ENCODE measurements at places on chromosomes 11 and 22. TPM values are rescaled to one million over a fixed set of nuclear protein-coding genes. Genes with fewer than 3 reads are reported as not detected.
A peak's percentile ranks its signal among the peaks of the same experiment; 100 is the strongest.

DNA sequence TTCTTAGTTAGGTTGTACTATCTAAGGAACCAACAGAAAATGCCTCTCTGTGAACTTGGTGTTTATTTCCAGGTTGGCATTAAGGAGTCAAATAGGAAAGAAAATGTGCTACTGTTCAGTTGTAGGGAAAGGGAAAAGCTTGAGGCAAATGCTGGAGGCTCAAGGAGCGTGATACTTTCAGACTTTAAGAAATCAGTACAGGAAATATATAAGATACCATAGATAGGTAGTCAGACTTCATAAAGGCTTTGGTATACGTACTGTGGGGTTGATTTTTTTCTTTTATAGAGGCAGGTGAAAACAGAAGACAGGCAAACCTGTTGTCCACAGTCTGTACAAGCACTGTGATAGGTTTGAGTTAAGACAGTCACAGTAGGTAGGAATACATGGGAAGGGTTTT is 30.8 kb downstream of the EP300 start:
- no peak for DNase-seq

DNA sequence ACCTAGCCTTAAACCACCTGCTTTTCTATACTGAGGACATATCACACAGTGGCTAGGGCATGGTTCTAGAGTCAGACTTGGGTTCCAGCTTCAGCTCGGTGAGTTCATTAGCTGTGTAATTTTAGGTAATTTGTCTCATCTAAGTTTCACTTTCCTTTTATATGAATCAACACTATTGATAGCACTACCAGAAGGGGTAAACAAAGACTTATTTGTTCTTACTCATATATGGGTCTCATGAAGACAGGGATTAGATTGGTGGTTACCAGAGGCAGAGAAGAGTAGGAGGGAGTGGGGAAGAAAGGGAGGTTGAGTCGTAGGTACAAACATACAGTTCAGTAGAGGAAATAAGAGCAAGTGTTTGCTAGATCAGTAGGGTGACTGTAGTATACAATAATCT is 924.7 kb downstream of the OPCML start:
- no peak for DNase-seq

DNA sequence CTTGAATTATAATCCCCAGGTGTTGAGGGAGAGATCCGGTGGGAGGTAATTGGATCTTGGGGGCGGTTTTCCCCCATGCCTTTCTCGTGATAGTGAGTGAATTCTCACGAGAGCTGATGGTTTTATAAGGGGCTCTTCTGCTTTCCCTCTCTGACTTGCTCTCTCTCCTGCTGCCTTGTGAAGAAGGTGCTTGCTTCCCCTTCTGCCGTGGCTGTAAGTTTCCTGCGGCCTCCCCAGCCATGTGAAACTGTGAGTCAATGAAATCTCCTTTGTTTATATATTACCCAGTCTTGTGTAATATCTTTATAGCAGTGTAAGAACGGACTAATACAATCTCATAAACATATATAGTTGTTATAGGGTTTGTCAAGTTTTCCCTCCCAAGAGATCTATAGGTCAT is 32.8 kb downstream of the KCNE3 start:
- no peak for DNase-seq

GRCh38 chr22:49357661-49358440 is 469.8 kb downstream of the BRD1 start:
- DNase-seq: no peak

DNA sequence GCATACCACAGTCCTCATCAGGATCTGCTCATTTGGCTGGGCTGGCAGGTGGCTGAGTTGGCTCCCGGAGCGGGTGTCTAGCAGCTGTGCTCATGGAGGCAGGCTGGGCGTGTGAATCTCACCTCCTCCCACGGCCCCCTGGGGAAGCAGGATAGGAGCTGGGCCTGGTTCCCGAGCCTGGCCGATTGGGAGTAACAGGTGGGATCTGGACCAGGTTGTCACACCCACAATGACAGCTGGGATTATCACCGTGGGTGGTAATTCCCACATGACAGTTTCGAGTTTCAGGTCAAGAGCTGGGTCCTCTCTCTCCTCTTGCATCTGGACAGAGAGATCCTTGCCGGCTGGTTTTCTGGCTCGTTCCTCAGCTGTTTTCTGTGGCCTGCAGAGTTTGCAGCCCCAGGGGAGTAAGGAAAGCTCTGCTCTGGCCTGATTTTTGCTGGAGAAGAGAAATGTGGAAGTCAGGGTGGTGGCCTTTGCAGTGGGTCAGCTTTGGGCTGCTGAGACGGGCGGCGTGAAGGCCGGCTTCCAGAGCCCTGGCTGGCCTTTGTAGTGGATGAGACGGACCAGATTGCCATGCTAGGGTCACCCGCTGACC is 57.0 kb downstream of the BCR start:
- peak; percentile 14 for DNase-seq

GRCh38 chr11:101045415-101045814 is 84.2 kb downstream of the PGR start:
- no peak for DNase-seq

- no peak for DNase-seq
Measured at GRCh38 chr11:57874981-57875380, 113.4 kb downstream of the CTNND1 start.

GRCh38 chr11:3121931-3122774 is 43.0 kb downstream of the OSBPL5 start:
- DNase-seq: no peak

GRCh38 chr22:31286360-31287255 is 5.7 kb downstream of the PIK3IP1 start:
- DNase-seq: no peak

GRCh38 chr11:126348806-126349582 is 6.5 kb upstream of the ST3GAL4 start:
- DNase-seq: no peak

DNA sequence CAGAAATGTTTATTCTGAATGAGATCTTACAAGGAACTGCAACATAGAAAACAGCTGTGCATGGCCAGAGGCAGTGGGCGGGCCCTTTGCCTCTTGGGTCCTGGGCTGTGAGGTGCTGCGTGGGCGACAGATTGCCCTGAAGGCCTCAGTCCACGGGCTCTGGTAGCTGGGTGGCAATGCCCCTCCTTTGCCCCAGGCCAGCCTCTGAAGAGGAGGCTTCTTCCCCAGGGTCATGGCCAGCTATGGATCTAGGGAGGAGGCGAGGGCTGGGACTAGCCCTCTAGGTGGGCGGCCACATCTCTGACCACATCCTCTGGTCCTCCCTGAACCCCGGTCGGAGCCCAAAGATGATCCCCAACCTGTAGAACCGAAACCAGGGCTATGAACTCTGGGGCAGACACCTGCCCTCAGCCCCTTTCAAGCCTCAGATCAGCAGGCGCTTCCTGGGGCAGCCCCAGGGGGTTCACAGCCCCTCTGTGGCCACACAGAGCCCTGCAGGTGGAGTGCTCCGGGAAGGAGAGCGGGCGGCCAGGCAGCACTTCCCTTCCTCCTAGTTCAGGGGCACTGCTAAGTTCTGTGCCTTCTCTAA is 6.6 kb upstream of the CDC42BPG start:
- no peak for DNase-seq

DNA sequence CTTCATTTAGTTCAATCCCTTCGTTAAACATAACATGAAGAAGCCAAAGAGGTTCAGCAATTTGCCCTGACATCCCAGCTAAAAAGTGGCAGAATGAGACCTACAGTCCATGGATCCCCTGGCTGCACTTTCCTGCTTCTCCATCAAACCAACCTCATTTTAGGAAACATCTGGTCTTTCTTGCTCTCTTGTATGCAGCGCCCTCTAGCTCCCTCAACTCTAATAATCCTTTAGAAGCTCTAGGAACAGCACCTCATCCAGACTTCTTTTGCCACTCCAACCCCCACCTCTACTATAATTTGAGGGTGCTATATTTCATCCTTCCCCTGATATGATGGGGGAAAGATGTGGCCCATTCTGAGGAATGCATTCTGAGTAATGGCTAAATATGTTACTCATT is 7.4 kb downstream of the CNTF start:
- peak; percentile 23 for DNase-seq

DNA sequence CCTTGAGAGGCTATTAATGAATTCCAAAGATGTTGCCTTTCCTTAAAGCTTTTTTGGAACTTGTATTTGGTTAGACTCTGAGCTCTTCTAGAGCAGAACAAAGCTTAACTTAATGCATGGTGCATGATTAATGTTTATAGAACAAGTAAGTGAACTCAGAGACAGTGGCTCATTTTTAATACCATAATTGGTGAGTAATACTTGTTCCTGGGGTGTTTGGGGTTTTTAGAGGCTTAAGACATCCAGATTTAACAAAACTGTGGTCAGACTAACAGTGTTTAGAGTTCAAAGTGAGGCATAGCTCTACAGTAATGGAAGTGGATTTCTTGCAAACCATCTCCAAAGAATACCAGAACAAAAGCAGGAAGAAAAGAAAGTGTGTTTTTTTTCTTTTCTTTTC is 73.7 kb upstream of the CTSC start:
- DNase-seq: peak; percentile 46

DNA sequence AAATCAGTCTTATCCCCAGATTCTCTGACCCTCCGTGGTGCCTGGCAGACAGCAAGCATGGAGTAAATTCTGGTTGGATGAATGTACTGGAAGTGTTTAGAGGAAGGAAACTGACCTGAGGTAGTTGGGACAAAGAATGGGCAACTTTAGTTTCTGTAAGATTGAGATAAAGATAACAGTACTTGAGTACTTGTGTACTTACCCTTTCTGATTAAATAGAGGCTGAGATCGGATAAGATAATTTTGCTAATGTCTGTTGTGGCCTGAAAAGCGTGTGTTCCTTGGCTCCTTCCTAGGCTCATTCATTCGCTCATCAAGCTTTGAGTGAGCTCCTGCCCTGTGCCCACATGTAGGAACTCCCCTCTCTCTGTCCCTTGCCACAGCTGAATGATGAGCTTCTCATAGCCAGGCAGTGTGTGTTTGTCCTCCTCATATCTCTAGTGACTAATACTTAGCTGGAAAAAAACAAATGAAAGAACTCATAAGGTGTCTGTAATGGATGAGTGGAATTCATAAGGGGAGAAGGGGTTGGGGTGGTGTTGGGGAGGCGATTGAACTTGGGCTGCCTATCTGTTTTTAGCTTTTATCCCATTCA is 118.1 kb downstream of the DBX1 start:
- DNase-seq: no peak

- no peak for DNase-seq
Measured at GRCh38 chr11:78532991-78533390, 41.7 kb downstream of the NARS2 start.

DNA sequence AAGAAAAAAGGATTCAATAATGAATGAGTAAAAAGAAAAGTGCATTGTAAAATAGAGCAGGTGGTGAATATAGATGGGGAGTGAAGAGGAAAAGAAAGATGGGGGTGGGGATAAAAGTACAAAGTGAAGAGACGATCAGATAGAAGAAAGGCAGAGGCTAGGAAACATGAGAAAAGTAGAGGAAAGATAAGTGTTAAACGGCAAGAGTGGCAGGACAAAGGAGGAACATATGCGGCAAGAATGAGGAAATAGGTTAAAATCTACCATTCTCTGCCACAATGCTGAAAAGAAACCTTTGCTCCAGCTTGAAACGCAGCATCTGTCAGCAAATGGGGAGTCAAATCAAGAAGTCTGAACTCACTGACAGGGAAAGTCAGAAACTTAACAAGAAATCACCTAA is 6.8 kb downstream of the FUT4 start:
- DNase-seq: no peak

GRCh38 chr11:21909145-21909544 is 283.7 kb upstream of the ANO5 start:
- no peak for DNase-seq

DNA sequence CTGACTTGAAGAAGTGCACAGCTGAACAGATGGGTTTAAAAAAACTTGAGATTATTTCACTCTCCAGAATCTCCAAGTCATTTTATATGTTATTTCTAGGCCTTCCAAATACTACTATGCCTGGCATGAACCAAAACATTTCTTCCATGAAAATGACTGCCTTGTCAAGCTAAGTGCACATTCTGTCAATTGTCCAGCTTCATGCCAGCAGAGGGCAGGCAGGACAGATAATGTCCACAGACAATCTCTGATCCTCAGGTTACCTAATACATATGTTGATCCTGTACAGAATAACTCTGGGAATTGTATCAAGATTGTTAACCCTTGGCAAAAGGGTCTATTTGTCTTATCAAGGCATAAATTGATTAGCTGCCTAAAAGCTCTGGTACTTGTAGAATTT is 229.5 kb downstream of the AASDHPPT start:
- peak; percentile 2 for DNase-seq

DNA sequence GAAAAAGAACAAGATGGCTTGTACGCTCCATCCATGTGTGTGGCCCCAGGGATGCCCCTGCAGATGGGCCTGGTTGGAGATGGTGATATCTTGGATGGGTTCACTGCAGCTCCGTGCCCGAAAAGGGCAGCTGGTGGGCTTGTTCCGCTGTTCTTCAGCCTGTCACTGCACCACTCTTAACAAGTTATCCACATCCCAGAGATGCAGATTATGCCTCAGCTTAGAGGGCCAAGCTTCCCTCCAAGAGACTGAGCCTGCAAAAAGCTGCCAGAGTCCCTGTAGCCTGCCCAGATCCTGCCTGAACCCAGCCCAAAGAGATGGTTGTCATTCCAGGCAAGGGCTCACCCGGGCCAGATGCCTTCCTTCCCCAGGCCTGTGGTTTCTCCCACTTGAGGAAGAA is 308.0 kb downstream of the OPCML start:
- DNase-seq: no peak

GRCh38 chr11:7485186-7486097 is at the start of gene OLFML1:
TSS of gene OLFML1 (plus strand) at chr11:7485506. CDS start at chr11:7485876, 370 bp downstream.
- no peak for DNase-seq

DNA sequence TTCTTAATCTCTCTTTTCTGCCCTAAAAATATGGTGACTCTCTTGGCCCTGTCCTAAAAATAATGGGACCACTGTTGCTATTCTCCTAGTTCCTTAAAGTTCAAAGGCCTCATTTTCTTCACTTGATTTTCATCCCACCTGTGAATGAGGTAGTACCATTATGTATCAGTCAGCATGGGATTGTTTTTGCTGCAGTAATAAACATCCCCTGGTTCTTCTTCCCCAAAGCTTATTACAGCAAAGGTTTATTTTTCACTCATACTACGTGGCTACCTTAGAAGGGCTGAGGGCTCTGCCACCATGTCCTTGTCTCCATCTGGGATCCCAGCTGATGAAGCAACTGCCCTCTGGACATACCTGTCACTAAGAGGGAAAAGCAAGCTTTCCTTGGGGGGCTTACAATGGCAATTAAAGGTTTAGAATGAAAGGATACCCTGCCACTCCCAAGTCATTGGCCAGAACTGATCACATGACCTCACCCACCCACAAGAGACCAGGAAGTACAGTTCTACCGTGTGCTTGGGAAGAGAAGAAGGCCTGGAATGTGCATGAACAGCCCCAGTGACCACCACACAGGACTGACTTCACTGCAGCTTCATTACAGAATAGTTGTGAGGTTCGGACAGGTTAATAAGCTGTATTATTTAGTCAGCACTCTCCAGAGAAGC is 7.8 kb downstream of the TTC38 start:
- DNase-seq: no peak

OTOG gene
- total RNA-seq: not detected

GLB1L2 gene
- 4.7 TPM for total RNA-seq

TBX1 gene
- total RNA-seq: 7.4 TPM

TYR gene
- not detected for total RNA-seq

ZNF280B gene
- 3.0 TPM for total RNA-seq

IL18 gene
- total RNA-seq: 68.3 TPM
